ENCODE measurements at places on chromosomes 1 and 21.

GRCh38 chr1:157335056-157335455, 196.9 kb upstream of the ETV3 start:
- no peak overlapping the region for H3K27ac ChIP-seq
- H3K27me3 ChIP-seq: no peaks in the 10 kb centered on the region
- DNase-seq: no peak
- no peak overlapping the region for H3K4me3 ChIP-seq
- H3K4me1 ChIP-seq: no peaks in the 10 kb centered on the region

GRCh38 chr1:172727956-172728603, 69.2 kb downstream of the FASLG start:
- H3K4me1 ChIP-seq: peaks cover 14% of the 10 kb centered on the region
- no peaks in the 10 kb centered on the region for H3K27me3 ChIP-seq
- H3K36me3 ChIP-seq: no peaks in the 10 kb centered on the region
- no peak overlapping the region for H3K27ac ChIP-seq
- no peak overlapping the region for H3K4me3 ChIP-seq

GRCh38 chr1:2345297-2346075, 45.9 kb downstream of the MORN1 start:
- peaks cover 9% of the 10 kb centered on the region for H3K4me1 ChIP-seq
- H3K27ac ChIP-seq: no peak overlapping the region
- H3K27me3 ChIP-seq: no peaks in the 10 kb centered on the region
- no peak for DNase-seq

- peak overlapping the region; percentile 86 for H3K27ac ChIP-seq
- peaks cover 11% of the 10 kb centered on the region for H3K4me1 ChIP-seq
- DNase-seq: peak; percentile 90
- H3K27me3 ChIP-seq: no peaks in the 10 kb centered on the region
Observed at GRCh38 chr1:41496080-41497055, 11.9 kb upstream of the EDN2 start.

GRCh38 chr1:214537219-214537618, 14.2 kb downstream of the PTPN14 start:
- no peaks in the 10 kb centered on the region for H3K27me3 ChIP-seq
- no peak overlapping the region for H3K27ac ChIP-seq
- peaks cover 7% of the 10 kb centered on the region for H3K36me3 ChIP-seq
- DNase-seq: no peak
- H3K4me3 ChIP-seq: no peak overlapping the region

DNA sequence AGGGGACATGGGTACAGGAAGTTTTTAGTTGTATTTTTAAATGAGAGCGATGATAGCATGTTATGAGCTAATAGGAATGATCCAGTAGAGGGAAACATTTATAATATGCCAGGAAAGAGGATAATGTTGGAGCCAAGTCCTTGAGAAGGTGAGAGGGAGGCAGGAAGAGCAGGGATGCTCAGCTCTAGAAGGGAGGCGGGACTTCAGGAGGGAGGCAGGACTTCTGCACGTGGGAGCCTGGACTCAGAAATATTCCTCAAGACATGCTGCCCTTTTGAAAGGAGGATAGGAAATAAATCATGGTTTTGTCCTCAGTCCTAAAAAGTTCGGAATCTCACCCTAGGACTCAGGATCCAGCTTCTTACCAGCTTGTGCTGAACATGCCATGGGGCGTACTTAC, 5.9 kb downstream of the ADARB1 start:
- H3K36me3 ChIP-seq: no peaks in the 10 kb centered on the region
- DNase-seq: no peak
- peaks cover 13% of the 10 kb centered on the region for H3K27me3 ChIP-seq

DNA sequence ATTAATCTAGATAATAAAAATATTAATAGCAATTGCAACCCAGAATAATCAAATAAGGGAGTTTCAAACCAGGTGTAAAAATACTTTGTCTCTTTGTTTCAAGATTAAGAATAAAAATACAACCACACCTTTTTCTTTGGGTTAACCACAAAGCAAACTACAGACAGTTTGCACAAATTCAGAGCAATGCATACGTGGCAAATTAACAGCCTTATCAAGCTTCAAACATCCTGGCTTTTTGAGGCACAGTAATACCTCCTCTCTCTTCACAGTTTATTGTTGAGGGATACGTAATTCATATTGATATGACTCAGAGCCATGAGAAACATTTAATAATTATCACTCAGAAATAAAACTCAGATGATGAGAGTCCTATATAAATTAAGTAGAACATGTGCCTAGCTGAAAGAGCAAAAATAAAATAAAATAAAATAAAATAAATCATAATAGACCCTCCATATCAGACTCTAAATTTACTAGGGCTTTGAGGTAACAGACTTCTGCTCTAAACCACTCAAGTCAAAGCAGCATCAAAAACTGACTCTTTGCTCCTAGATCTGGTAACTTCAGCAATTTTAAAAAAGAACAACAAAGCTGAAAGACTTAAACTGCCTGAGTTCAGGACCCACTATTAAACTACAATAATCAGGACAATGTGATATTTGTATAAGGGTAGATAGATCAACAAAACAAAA, 11.4 kb downstream of the EDEM3 start:
- H3K36me3 ChIP-seq: peaks cover 7% of the 10 kb centered on the region
- H3K27ac ChIP-seq: no peak overlapping the region
- H3K4me3 ChIP-seq: no peak overlapping the region
- no peak for DNase-seq
- H3K4me1 ChIP-seq: peaks cover 20% of the 10 kb centered on the region

DNA sequence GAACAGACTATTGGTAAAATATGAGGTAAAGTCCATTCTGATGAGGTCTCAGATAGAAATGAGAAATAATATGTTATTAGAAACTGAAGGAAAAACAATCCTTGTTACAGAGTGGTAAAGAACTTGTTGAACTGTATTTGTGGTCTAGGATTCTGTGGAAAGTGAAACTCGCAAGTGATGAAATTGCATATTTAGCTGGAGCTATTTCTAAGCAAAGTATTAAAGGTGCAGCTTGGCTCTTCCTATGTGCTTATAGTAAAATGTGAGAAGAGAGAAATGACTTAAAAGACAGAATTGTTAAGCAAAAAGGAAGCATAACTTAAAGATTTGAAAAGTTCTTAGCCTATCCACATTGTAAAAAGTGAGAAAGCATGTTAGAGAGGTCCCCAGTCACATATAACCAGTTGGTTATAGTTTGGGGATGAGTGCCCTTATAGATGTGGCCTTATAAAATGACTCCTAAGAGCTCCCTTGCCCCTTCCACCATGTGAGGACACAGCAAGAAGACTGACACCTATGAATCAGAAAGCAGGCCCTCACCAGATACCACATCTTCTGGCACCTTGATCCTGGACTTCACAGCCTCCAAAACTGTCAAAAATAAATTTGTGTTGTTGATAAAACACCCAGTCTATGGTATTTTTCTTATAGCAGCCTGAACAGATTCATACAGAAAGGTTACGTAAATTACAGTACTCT, 24.8 kb downstream of the PHTF1 start:
- no peak overlapping the region for H3K27ac ChIP-seq
- no peaks in the 10 kb centered on the region for H3K4me1 ChIP-seq
- H3K36me3 ChIP-seq: peaks cover 21% of the 10 kb centered on the region
- DNase-seq: no peak
- no peaks in the 10 kb centered on the region for H3K27me3 ChIP-seq
- no peak overlapping the region for H3K4me3 ChIP-seq

- DNase-seq: no peak
- H3K27me3 ChIP-seq: peaks cover 91% of the 10 kb centered on the region
- no peak overlapping the region for H3K4me3 ChIP-seq
- no peak overlapping the region for H3K27ac ChIP-seq
- H3K36me3 ChIP-seq: peaks cover 3% of the 10 kb centered on the region
Observed at GRCh38 chr1:18104546-18105100, 3.0 kb upstream of the IGSF21 start.

DNA sequence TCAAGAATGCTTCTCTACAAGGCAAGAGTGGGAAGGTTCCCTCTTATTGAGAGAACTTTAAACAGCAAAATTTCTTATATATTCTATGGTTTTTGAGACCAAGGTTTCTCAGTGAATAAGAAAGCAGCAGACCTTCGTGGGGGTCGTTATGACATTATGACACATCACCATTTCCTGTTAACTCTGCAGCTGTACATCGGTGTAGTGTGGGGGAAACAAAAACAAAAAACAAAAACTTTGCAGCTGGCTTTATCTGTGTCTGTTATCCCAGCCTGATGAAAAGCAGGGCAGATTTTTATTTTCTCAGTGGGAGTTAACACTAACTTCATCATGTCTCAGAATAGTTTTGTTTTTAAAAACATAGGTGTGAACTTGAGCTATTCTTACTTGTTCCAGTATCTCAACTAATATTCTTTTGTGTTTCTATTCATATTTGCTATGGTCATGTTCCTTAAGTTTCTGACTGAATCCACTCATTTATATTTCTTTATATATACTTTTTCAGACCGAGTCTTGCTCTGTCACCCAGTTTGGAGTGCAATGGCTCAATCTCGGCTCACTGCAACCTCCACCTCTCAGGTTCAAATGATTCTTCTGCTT, 2.1 kb downstream of the SDE2 start:
- peak overlapping the region; percentile 33 for H3K27ac ChIP-seq
- H3K4me1 ChIP-seq: peaks cover 27% of the 10 kb centered on the region
- peak overlapping the region; percentile 67 for H3K4me3 ChIP-seq
- H3K36me3 ChIP-seq: peaks cover 6% of the 10 kb centered on the region
- no peak for DNase-seq

DNA sequence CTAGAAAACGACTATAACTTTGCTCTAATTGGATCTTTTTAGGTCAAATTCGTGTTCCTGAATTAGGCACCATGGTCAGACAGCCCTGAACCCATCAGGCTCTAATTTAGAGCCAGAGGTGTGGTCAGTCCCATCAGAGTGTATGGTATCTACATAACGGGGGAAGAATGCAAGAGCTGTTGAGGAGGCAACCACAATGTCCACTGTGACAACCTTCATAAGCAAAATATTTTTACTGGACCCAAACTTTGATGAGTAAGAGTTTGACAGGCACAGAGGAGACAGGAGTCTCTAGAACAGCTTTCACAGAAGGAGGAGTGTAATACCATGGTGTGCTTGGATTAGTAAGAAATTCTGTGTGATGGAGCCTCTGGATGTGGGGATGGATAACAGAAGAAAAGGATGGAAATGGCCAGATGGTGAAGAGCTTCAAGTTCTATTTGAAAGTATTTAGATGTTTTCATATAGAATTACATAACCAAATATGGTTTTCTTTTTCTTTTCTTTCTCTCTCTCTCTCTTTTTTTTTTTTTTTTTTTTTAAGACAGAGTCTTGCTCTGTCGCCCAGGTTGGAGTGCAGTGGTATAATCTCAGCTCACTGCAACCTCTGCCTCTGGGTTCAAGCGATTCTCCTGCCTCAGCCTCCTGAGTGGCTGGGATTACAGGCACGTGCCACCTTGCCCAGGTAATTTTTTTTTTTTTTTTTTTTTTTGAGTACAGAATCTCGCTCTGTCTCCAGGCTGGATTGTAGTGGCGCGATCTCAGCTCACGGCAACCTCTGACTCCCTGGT, 24.9 kb downstream of the UBE2U start:
- H3K4me3 ChIP-seq: no peak overlapping the region
- H3K27me3 ChIP-seq: peaks cover 12% of the 10 kb centered on the region
- no peaks in the 10 kb centered on the region for H3K36me3 ChIP-seq
- no peak for DNase-seq
- H3K4me1 ChIP-seq: peaks cover 18% of the 10 kb centered on the region

DNA sequence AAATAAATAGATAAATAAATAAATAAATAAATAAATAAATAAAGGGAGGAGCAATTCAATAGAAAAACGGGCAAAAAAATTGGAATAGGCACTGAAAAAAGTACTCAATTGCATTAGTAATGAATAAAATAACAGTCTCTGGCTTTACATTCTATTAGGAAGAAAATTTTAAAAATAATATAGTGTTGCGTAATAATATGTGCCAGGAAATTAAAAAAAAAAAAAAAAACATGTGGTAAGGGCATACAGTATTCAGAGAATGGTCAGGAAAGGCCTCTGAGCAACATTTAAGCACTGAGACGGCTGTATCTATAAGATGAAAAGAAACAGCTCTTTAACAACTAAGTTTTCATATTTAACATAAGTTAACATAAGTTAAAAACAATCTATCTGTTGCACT, 48.7 kb upstream of the GLIS1 start:
- H3K4me3 ChIP-seq: no peak overlapping the region
- H3K27ac ChIP-seq: no peak overlapping the region
- no peak for DNase-seq
- H3K4me1 ChIP-seq: no peaks in the 10 kb centered on the region
- peaks cover 30% of the 10 kb centered on the region for H3K36me3 ChIP-seq
- H3K27me3 ChIP-seq: no peaks in the 10 kb centered on the region

GRCh38 chr1:206575165-206575893, 36.9 kb downstream of the EIF2D start:
- H3K27ac ChIP-seq: no peak overlapping the region
- peaks cover 4% of the 10 kb centered on the region for H3K27me3 ChIP-seq
- peaks cover 5% of the 10 kb centered on the region for H3K4me1 ChIP-seq
- H3K36me3 ChIP-seq: no peaks in the 10 kb centered on the region
- DNase-seq: no peak
- H3K4me3 ChIP-seq: no peak overlapping the region

GRCh38 chr1:92372164-92372563, 73.3 kb downstream of the RPAP2 start:
- DNase-seq: no peak
- H3K36me3 ChIP-seq: peaks cover 24% of the 10 kb centered on the region
- H3K4me1 ChIP-seq: no peaks in the 10 kb centered on the region
- H3K27me3 ChIP-seq: no peaks in the 10 kb centered on the region

DNA sequence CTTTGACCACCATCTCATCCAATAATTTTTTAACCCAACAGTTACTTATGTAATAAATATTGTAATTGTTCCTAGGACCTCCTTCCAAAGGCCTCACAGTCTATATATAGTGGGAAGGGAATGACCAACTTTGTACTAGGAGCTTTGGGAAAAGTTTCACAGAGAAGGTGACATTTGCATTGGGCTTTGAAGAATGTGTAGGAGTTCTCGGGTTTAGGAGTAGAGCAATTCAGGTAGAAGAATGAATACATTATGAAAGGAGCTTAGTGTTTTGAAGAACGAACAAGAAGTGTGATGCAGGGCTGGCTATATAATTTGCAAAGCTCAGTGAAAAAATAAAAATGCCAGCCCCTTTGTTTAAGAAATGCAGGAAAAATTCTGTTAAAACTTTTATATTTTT, 330.4 kb upstream of the DEPDC1 start:
- H3K4me1 ChIP-seq: no peaks in the 10 kb centered on the region
- DNase-seq: no peak
- no peak overlapping the region for H3K27ac ChIP-seq
- H3K36me3 ChIP-seq: no peaks in the 10 kb centered on the region
- H3K4me3 ChIP-seq: no peak overlapping the region

- no peak overlapping the region for H3K27ac ChIP-seq
- no peak overlapping the region for H3K4me3 ChIP-seq
- peaks cover 8% of the 10 kb centered on the region for H3K27me3 ChIP-seq
Observed at GRCh38 chr1:205915354-205915990, 27.8 kb downstream of the SLC26A9 start.
